ENCODE measurements at places on chromosomes 3 and 15.
A peak's percentile ranks its signal among the peaks of the same experiment; 100 is the strongest.

GRCh38 chr3:72116226-72116625 lies 331.3 kb upstream of the PROK2 start:
- peaks cover under 1% of the 10 kb centered on the region for H3K4me1 ChIP-seq
- H3K27ac ChIP-seq = no peak overlapping the region
- no peak for DNase-seq
- peaks cover 2% of the 10 kb centered on the region for H3K27me3 ChIP-seq
- no peak overlapping the region for H3K4me3 ChIP-seq
- no peaks in the 10 kb centered on the region for H3K36me3 ChIP-seq

GRCh38 chr15:85019815-85020590 lies 38.3 kb downstream of the PDE8A start:
- H3K27me3 ChIP-seq = no peaks in the 10 kb centered on the region
- peaks cover 34% of the 10 kb centered on the region for H3K4me1 ChIP-seq
- DNase-seq = no peak
- H3K4me3 ChIP-seq = no peak overlapping the region
- H3K36me3 ChIP-seq = no peaks in the 10 kb centered on the region

DNA sequence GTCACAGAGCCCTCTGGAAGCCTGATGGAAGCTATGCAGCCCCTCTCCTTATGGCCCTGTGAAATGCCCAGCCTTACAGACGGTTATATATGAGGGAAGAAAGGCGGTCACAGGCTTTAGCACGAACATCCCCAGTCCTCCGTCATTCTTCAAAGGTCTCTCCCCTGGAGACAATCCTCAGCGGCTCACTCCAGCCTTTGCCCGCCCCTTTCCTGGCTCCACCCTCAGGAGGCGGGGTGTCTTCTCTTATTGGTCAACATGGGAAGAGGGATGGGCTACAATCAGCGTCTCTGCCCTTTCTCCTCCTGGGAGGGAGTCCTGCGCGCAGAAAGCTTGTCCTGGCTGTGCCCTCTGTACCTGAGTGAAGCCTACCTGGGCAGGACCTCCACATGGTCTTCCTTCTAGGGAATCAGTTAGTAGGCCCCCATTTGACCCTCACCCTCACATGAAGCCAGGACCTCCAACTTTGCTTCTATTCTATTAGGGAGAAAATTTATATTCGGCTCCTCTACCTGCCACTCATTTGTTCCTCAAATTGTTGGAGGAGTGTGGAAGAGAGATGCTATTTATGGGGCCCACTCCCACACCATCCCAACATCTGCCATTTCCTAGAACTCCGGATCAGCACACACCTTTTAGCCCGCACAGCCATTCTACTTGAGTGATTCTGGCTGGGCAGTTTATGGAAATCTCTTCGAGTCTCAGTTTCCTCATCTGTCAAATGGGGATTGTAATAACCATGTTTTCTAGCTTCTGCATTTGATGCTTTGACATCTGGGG lies 112.9 kb upstream of the SLC6A11 start:
- H3K27ac ChIP-seq = no peak overlapping the region
- no peak for DNase-seq
- no peaks in the 10 kb centered on the region for H3K36me3 ChIP-seq
- H3K27me3 ChIP-seq = peaks cover 41% of the 10 kb centered on the region
- H3K4me1 ChIP-seq = peaks cover 10% of the 10 kb centered on the region
- no peak overlapping the region for H3K4me3 ChIP-seq

DNA sequence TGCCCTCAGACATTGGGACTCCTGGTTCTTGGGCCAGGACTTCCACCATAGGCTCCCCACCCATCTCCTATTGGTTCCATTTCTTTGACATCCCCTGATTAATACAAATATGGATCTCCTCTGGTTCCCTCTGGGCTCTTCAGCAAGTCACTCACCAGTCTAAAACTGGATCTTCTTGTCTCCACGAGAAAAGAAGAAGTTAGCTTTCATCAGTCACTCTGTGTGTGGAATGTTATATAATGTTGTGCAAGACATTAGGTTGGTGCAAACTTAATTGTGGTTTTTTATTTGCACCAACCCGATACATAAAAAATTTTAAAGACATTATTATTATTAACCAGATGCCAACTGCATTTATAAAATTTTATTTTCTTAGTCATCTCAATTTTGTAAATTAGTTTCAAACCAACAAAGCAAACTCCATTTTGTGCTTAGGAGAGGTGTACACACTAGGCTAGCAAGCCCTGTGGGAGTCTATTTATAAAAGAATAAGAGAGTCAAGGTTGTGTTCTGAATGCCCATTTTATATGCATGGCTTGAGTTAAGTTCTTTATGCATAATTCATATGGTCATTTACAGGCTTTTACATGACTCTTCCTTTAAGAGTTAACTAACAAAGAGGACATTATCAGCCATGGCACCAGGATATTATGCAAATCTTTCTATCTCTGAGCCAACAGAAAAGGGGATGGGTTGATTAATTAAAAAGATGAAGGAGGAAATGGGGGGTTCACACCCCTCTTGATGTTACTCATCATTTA lies 35.1 kb upstream of the IL12A start:
- no peak for DNase-seq
- H3K27ac ChIP-seq = no peak overlapping the region
- no peaks in the 10 kb centered on the region for H3K36me3 ChIP-seq
- H3K4me3 ChIP-seq = no peak overlapping the region
- H3K4me1 ChIP-seq = peaks cover 5% of the 10 kb centered on the region

DNA sequence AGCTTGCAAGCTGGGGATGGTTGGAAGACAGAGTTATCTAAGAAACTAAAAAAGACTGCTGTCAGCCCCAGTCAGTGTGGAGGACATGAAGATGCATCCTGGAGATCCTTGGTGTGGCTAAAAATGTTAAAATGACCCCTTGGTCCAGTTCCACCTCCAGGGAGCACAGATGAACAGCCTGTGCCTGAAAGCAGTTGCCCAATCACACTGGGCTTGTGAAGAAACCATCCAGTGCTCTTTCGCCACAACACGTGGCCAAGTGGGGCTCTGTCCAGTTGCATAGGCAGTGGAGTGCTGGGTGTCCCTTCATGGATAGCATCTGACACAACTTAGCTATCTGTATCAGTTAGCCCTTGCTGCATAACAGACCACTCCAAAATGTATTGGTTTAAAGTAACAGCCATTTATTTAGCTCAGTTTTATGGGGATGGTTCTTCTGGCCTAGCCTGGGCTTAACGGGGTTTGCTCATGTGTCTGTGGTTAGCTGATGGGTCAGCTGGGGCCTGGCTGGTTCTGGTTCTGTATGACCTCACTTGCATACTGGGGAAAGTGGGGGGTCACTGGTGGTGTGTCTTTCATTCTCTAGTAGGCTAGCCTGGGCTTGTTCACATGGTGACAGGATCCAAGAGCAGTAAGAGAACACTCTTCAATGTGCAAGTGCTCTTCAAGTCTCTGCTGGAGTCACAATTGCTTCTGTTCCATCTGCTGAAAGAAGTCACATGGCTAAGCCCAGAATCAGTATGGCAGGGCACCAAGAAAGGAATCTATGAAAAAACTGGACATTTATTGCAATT lies 226.2 kb downstream of the PDCD6IP start:
- H3K36me3 ChIP-seq = no peaks in the 10 kb centered on the region
- H3K4me1 ChIP-seq = peaks cover 18% of the 10 kb centered on the region
- peaks cover 3% of the 10 kb centered on the region for H3K27me3 ChIP-seq
- no peak overlapping the region for H3K27ac ChIP-seq
- no peak for DNase-seq
- no peak overlapping the region for H3K4me3 ChIP-seq

DNA sequence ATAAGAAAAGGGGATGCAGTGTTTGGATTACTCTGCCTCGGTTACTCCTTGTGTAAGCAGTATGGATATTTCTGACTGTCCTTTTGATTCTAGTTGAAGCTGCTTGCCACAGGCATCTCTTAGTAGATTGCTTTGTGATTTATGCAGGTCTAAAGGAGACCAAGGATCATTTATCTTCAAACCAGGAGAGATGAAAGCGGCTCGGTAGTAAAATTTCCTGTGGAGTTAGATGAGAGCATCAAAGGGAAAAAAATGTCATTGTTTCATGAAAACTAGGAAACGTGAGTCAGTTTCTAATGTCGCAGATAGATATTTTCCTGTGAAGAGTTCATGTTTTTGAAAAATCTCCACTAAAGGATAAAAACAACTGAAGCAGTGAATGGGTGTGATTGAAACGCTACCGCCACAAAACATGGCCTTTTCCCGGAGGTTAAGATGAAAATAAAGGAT lies 254.0 kb upstream of the TBL1XR1 start:
- H3K36me3 ChIP-seq = no peaks in the 10 kb centered on the region
- no peaks in the 10 kb centered on the region for H3K27me3 ChIP-seq
- DNase-seq = no peak
- H3K4me1 ChIP-seq = peaks cover 7% of the 10 kb centered on the region
- no peak overlapping the region for H3K4me3 ChIP-seq

- H3K4me1 ChIP-seq = peaks cover 4% of the 10 kb centered on the region
- no peaks in the 10 kb centered on the region for H3K27me3 ChIP-seq
- no peak overlapping the region for H3K4me3 ChIP-seq
- DNase-seq = no peak
- H3K36me3 ChIP-seq = peaks cover 5% of the 10 kb centered on the region
Measured at GRCh38 chr15:72306211-72306785, 13.7 kb downstream of the CELF6 start.

DNA sequence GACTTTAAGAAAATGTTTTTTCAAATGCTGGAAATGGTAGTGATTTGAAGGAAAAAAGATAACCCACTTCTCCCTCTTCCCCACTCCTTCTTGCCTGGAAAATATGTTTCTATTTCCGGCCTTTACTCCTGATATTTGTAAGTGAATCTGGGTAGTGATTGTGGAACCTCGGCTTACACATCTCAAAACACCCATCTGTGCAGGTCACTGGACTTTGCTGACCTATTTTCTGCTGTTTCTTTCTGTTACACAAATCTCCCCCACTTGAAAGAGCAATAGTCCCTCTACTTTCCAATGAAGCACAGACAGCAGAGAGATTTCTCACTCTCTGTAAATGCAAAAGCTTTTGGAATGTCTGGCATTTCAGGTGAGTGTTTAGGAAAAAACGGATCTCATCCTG lies 76.9 kb upstream of the ICE2 start:
- H3K27me3 ChIP-seq = no peaks in the 10 kb centered on the region
- H3K36me3 ChIP-seq = peaks cover 16% of the 10 kb centered on the region
- no peak overlapping the region for H3K27ac ChIP-seq
- H3K4me3 ChIP-seq = no peak overlapping the region
- DNase-seq = no peak
- H3K4me1 ChIP-seq = peaks cover 17% of the 10 kb centered on the region

GRCh38 chr3:179942553-179943075 lies 94.1 kb downstream of the PEX5L start:
- peaks cover 11% of the 10 kb centered on the region for H3K27me3 ChIP-seq
- DNase-seq = no peak
- H3K36me3 ChIP-seq = no peaks in the 10 kb centered on the region
- no peaks in the 10 kb centered on the region for H3K4me1 ChIP-seq
- no peak overlapping the region for H3K27ac ChIP-seq

DNA sequence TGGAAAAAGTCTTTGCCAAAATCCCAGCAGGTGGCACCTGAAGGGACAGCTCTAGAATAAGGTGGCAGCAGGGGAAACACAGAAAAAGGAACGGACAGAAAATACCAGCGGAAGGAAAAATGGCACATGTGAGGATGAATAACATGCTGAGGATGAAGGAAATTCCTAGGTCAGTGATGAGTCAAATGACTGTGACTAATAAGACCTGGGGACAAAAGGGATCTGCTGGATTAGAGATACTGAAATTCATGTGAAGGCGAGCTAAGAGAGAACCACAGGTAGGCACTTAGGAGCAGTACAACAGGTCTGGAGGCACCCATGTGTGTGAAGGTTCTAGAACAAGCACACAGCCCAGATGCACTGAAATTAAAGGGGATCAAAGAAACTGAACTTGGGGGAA lies 482.5 kb downstream of the FOXP1 start:
- no peaks in the 10 kb centered on the region for H3K27me3 ChIP-seq
- H3K27ac ChIP-seq = peak overlapping the region; percentile 86
- no peak for DNase-seq
- H3K4me1 ChIP-seq = peaks cover 58% of the 10 kb centered on the region
- peak overlapping the region; percentile 52 for H3K4me3 ChIP-seq

DNA sequence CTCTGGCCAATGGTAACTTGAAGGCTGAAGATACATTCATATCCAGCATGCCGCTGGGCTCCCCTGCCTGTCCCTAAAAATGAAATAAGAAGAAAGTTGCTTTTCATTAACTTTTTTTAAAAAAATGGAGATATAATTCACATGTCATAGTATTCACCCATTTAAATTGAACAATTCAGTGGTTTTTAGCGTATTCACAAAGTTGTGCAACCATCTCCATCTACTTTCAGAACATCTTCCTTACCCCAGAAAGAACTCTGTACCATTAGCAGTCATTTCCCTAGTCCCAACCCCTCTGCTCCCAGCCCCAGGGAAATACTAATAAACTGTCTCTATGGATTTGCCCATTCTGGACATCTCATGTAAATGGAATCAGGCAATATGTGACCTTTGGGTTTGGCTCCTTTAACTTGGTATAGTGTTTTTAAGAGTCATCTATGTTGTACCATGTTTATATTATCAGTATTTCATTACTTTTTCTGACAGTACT lies 55.8 kb upstream of the GATM start:
- H3K36me3 ChIP-seq = no peaks in the 10 kb centered on the region
- no peaks in the 10 kb centered on the region for H3K4me1 ChIP-seq
- no peaks in the 10 kb centered on the region for H3K27me3 ChIP-seq
- no peak overlapping the region for H3K4me3 ChIP-seq
- no peak for DNase-seq

DNA sequence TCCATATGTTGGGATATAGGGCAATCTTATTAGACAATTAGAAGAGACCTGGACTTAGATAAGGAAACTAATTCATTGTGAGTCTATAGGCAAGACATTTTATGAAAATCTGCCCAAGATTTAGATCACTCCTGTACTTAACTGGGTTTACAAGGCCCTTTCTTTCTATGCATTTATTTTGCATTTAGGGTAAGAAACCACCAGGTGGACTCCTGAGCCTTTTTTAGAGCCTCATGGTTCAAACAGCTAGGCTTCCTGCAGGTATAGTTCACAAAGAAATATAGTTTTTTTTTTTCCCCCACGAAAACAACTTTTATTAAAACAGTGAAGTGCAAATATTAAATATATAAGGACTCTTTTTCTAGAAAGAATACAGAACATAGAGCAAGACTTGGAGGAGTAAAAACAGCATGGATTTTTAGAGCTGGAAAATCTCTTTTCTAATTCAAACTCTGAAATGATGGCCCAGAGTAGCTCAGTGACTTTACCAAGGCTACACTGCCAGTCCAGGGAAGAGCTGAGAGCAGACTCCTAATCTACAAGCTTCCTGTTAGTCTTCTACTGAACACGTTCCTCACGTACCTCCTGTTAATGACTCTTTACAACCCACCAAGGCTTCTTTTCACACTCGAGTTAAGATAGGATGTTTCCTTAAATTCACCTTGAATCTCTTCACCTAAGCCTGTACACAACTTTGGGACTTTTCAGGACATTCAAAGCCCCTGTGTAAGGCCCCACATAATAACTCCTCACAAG lies 400.9 kb upstream of the ATP11B start:
- DNase-seq = no peak
- no peaks in the 10 kb centered on the region for H3K27me3 ChIP-seq
- H3K4me3 ChIP-seq = no peak overlapping the region
- H3K27ac ChIP-seq = no peak overlapping the region
- H3K36me3 ChIP-seq = no peaks in the 10 kb centered on the region

- H3K27me3 ChIP-seq = peaks cover 6% of the 10 kb centered on the region
- DNase-seq = no peak
- H3K36me3 ChIP-seq = no peaks in the 10 kb centered on the region
- H3K4me1 ChIP-seq = peaks cover 26% of the 10 kb centered on the region
- H3K27ac ChIP-seq = no peak overlapping the region
Measured at GRCh38 chr15:89781891-89782618, 5.9 kb downstream of the MESP2 start.

All from memory B cell (primary cell).